ENCODE measurements at places on chromosomes 2 and 18.

GRCh38 chr2:17519486-17519885 lies 1.2 kb upstream of the RAD51AP2 start:
- DNase-seq = no peak

GRCh38 chr18:31211047-31211446 lies 48.4 kb upstream of the DSC1 start:
- no peak for DNase-seq

- no peak for DNase-seq
These were observed 35.6 kb downstream of the TWIST2 start for GRCh38 chr2:238883421-238883901.

DNA sequence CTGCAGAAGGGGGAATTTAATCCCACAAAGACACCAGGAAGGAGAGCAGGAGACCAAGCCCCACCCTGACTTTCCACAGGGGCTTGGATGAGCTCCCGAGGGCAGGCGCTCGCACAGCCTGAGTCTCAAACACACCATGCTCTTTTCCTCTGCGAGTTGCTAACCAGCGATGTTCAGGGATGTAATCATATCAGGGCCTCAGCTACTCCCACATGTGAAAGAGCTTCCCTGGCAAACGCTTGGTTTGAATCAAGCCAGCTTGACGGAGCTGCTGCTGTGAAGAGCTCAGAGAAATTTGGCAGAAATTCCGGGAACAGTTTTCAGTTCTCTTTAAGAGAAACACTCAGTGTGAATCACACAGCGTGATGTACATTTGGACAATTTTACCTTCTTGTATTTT lies 385.8 kb downstream of the GALR1 start:
- peak; percentile 20 for DNase-seq

GRCh38 chr2:385785-386184 lies 97.9 kb upstream of the ALKAL2 start:
- DNase-seq = no peak

DNA sequence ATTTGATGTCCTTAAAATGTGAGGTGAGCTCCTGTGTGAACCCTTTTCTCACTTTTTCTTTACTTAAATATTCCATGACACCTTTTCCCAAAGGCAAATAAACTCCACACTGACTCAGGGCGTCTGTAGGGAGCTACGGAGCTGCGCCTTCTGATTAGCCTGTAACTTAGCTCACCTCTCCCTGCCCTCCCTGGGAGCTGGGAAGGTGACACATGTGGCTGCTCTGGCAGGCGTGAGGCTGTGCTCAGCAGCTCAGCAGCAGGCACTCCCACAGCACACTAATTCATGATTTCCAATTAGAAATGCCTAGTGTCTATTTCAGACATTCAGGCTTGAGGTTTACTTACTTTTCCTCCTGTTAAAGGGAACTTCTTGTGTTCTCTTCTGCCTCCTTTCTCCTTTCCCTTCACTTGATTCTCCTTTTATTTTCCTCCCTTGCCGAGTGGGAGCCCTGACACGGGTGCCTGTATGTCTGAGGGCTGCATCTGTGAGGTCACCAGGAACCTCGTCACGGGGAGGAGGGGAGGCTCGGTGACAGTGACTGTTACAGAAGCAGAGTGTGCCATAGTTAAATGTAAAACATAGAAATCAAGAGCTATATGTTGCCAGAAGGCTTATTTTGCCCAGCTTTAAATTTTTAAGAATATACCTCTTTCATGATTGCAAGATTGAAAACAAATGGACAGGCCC lies 437.1 kb downstream of the DCDC2C start:
- no peak for DNase-seq

- DNase-seq = no peak
These were observed 474.7 kb downstream of the MBD2 start for GRCh38 chr18:53749766-53750165.

DNA sequence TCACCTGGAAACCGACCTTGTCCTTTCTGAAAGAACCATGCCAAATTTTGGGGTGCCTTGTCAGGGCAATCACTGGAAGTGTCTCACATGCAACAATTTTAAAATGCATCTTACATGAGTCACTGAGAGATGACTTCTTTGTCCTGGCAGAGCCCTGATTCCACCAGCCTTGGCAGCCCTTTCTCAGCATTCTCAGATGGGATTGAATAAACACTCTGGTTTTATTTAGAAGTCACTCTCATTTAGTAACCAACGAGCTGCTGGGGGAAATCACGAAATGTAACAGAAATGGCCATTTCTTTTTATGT lies 3.8 kb upstream of the ATP8B1 start:
- DNase-seq = no peak

- no peak for DNase-seq
These were observed 93.2 kb downstream of the MYOM1 start for GRCh38 chr18:3126457-3127097.

GRCh38 chr2:101012706-101013181 lies 10.7 kb downstream of the RPL31 start:
- no peak for DNase-seq

GRCh38 chr2:175872721-175873120 lies 129.3 kb downstream of the LNPK start:
- DNase-seq = no peak

DNA sequence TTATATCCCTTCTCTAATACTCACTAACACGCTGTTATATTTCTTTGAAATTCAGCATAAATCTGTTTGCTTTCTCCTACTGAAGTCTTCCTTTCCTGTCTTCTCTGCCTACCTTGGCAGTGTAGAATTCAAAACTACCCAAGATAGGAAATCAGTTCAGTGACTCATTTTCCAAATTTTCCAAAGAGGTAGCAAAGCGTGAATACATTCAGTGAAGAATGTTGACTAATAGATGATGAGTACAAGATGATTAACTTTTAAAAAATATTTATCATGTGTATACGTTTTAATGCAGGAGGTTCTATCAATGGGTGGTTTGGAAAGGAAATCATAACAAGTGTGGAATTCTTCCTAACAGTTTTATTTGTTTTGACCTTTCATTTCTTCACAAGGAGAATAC lies 201.9 kb upstream of the SLC8A1 start:
- no peak for DNase-seq

DNA sequence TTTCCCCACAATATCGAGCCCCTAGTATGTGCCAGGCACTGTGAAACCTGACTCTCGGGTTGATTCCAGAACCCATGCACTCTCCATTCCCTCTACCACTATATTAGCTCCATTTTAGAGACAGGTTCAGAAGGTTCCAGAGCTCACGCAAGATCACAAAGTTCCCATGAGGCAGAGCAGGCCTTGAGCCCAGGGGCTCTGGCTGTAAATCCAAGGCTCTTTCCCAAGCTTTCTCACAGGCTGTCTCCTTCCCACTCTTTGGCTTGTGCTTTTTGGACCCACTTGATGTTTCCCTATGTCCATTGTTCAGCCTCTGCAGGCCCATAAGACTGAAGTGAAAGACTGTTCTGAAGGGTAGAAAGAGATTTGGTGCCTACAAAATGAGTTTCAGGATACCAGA lies 15.7 kb downstream of the KIAA2012 start:
- DNase-seq = no peak

- no peak for DNase-seq
These were observed 56.1 kb downstream of the RIF1 start for GRCh38 chr2:151465771-151466170.

All from frontal cortex (tissue), 4 donors.